Body of pancreas (tissue), 4 donors: ENCODE measurements at places on chromosomes 1 and 21.

DNA sequence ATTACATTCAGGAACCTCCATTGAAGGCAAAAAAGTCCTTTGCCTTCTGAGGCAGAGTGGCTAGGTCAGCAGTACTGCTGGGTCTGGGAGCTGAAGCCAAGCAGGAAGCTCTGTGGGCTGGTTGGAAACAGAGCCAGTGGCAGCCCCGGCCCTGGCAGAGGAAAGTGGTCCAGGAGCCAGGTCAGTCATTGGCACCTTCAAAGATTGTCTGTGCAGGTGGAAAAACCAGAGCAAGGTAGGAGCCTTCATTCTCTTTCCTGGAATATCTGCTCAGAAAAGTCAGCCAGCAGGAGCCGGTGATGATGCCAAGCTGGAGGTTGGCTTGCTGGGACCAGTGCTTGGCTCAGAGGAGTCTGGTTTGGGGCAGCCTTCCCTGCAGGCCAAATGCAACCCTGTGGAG, 12.5 kb upstream of the DISP3 start:
- no peak overlapping the region for H3K4me3 ChIP-seq
- H3K27ac ChIP-seq: no peak overlapping the region
- DNase-seq: no peak
- no peaks in the 10 kb centered on the region for H3K4me1 ChIP-seq
- H3K36me3 ChIP-seq: no peaks in the 10 kb centered on the region

DNA sequence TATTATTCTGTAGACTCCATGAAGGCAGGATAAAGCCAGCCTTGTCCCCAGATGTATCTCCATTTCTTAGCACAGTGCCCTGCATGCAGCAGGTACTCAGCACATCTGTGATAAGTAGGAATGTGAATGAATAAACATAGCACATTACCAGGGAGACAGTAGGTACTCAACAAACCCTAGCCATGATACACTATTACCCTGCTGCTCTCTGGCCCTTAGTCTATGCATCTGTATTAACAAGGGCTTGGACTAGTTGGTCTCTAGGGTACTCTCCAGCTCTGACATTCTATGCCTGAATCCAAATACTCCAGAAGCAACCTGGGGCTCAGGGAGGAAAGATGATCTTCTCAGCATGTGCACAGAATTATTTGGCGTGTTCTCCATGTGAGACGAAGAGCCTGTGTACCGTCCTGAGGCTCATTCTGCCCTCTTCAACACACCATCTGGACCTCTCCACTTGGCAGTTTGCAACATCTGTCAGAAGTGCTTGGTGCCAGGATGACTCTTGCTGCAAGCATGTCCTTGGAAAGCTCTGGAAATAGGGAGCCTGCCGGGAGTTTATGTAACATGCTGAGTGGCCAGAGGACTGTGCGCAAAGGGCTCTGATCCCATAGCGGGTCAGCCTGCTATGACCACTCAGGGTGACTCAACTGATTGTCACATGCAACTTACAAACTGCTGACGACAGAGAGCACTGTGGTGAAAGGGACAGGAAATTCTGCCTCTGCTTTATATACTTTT, 228.2 kb upstream of the USP24 start:
- no peak overlapping the region for H3K4me3 ChIP-seq
- no peaks in the 10 kb centered on the region for H3K27me3 ChIP-seq
- DNase-seq: peak; percentile 72
- no peak overlapping the region for H3K27ac ChIP-seq

GRCh38 chr1:184114818-184115398, 63.4 kb downstream of the TSEN15 start:
- H3K4me3 ChIP-seq: no peak overlapping the region
- DNase-seq: no peak
- H3K36me3 ChIP-seq: no peaks in the 10 kb centered on the region
- no peaks in the 10 kb centered on the region for H3K4me1 ChIP-seq
- H3K27ac ChIP-seq: no peak overlapping the region

DNA sequence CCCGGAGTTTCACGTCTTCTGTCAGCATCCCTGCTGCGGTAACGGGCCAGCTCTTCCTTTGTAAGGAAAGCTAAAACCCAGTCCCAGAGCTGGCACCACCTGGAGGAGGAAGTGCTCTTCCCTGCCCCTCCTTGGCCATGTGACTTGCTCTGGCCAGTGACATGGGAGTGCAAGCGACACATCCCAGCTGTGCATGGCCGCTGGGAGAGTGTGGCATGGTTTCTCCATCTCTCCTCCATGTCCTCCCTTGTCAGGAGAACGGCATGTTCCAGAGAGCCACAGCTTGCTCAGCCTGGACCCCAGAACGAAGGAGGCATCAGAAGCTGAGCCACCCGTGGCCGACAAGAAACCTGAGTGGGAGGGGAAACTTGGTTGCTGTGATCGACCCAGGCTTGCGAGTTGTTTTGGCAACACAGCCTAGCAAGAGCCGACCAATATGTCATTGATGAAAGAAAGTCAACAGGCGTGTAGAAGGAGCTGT, 2.7 kb upstream of the PRXL2B start:
- H3K27ac ChIP-seq: no peak overlapping the region
- peak; percentile 55 for DNase-seq
- no peaks in the 10 kb centered on the region for H3K27me3 ChIP-seq
- peaks cover 39% of the 10 kb centered on the region for H3K4me1 ChIP-seq
- no peak overlapping the region for H3K4me3 ChIP-seq
- H3K36me3 ChIP-seq: no peaks in the 10 kb centered on the region

DNA sequence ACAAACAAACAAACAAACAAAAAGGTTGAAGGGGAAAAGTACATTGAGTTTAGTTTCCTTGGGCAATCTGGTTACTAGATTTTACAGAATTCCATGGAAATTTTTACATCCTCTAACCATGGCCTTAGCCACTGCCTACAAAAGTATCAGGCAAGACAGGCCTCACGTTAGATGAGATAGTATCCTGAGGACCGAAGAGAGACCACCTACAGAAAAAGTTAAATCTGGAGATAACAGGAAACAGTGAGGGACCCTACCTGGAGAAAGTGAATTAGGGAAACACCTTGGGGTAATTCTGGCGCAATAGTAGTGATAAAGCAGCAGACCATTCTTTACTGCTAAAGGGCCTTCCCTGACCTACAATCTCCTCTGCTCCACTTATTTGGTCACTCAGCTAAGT, 8.7 kb downstream of the RAB29 start:
- DNase-seq: no peak
- no peak overlapping the region for H3K4me3 ChIP-seq
- H3K36me3 ChIP-seq: no peaks in the 10 kb centered on the region
- no peaks in the 10 kb centered on the region for H3K27me3 ChIP-seq
- no peak overlapping the region for H3K27ac ChIP-seq

DNA sequence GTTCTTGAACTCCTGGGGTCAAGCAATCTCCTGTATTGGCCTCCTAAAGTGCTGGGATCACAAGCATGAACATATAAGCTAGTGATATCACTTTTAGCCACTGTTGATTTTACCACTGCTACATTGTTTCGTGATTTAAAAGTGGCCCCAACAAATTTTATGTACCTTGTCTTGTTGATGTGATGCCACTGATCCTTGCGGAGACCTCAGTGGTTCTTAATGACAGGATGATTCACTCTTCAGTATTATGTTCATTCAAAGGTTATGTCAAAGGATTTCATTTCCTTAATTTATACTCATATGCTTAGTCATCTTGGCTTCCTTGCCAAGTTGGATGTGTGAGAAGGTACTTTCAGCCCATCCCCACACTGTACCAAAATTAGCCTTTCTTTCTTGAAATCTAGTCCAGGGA, 12.1 kb downstream of the PRKACB start:
- H3K27ac ChIP-seq: no peak overlapping the region
- no peaks in the 10 kb centered on the region for H3K36me3 ChIP-seq
- DNase-seq: no peak
- H3K4me3 ChIP-seq: no peak overlapping the region
- no peaks in the 10 kb centered on the region for H3K4me1 ChIP-seq
- no peaks in the 10 kb centered on the region for H3K27me3 ChIP-seq

DNA sequence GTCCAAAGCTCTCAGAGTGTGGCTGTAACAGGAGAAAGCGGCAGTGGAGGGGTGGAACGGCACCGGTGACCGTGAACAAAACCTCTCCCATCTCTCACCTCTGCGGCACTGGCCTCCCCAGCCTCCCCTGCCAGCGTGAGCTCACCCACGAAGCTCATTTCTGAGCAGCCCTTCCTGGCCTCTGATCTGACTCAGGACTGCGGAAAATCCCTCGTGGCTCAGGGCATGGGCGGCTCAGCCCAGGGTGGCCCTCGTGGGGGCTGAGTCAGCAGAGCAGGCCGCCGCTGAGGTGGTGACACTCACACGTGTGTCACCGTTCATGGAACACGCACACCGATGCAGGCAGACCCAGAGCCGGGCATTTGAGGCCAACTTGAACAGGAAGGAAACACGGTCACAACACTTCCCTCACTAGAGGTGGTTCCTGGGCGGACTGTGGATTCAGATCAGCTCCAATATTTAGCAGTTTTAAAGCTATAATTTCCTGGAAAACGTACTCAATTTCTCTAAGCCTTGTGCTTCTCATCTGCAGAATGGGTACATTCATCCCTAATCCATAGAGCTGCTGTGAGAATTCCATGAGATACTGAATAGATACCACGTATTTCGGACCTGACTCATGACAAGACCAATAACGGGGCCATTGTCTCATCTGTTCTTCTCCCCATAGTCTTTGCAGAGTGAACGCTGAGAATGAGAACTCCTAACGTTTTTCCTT, 115.0 kb upstream of the TMPRSS2 start:
- no peaks in the 10 kb centered on the region for H3K27me3 ChIP-seq
- no peak overlapping the region for H3K27ac ChIP-seq
- no peak overlapping the region for H3K4me3 ChIP-seq
- no peak for DNase-seq

GRCh38 chr1:206000641-206001339, 2.4 kb downstream of the RAB7B start:
- DNase-seq: no peak
- no peaks in the 10 kb centered on the region for H3K36me3 ChIP-seq
- no peak overlapping the region for H3K4me3 ChIP-seq
- no peak overlapping the region for H3K27ac ChIP-seq
- no peaks in the 10 kb centered on the region for H3K27me3 ChIP-seq

DNA sequence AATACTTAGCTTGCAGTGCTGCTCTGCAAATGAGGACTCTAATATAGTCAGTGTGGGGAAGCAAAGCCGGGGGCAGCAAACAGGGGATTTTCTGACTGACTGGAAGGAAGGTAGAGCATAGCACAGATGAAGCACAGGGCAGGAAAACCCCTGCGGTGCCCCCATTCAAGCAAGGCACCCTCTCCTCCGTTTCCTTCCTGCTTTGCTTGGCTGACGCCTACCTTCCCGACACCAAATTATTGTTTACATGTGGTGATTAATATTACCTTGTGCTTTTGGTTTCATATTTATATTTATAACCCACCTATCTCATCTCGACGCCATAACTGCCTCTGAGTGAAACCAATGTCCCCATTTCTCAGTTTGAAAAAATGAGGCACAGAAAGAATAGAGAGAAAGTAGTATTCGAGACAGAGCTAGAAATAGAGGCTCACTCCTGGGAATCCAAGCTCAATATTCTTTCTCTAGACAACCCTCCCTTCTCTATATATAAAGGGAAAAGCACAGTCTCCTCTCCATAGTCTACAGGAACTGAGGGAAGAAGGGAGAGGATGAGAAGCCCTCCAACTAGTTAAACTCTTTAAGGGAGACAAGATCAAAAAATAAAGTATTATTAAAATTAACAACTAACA, 41.3 kb downstream of the PIK3C2B start:
- no peak overlapping the region for H3K27ac ChIP-seq
- peaks cover 20% of the 10 kb centered on the region for H3K4me1 ChIP-seq
- H3K4me3 ChIP-seq: no peak overlapping the region
- no peaks in the 10 kb centered on the region for H3K27me3 ChIP-seq
- no peak for DNase-seq

DNA sequence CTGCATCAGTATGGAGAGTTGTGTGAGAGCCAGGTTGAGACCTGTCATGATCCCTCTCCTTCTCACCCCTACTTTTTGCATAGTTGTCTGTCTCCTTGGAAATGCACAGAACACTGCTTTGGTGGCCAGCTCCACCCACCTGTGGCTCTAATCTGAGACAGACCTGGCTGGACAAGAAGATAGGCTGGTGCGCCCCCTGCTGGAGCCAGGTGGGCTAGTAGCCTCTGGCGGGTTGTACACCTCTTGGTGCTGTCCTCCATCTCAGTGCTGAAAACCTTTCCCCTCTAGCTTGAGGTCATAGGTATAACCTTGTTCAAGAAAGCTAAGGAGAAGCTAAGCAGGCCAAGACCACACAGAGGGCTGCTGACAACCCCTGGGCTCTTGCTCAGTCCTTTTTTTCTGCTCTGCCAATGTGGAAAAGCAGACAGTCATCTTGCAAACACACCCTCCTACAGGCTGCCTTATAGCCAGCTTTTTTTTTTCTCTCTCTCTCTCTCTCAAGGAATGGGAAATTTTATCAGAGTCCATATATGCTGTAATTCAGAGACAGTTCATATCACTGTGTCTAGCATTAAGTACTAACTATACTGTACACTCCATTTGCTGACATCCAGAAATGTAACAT, 58.8 kb upstream of the SPATA6 start:
- H3K4me1 ChIP-seq: no peaks in the 10 kb centered on the region
- no peak overlapping the region for H3K27ac ChIP-seq
- H3K27me3 ChIP-seq: no peaks in the 10 kb centered on the region
- H3K4me3 ChIP-seq: no peak overlapping the region

DNA sequence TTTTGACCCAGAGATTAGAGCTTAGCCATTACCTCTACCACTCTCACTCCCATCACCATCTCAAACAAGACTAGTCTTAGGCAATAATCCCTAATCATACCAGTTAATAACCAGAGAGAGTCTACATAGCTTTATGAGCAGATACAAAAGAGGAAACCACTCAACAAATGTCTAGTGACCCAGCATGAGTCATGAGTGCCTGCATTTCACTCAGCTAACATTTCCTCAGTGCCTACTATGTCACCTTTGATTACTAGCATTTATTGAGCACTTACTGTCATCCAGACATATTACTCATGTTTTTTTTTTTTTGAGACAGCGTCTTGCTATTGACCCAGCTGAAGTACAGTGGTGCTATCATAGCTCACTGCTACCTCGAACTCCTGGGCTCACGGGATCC, 35.9 kb upstream of the GALNT2 start:
- no peak overlapping the region for H3K27ac ChIP-seq
- no peaks in the 10 kb centered on the region for H3K27me3 ChIP-seq
- H3K36me3 ChIP-seq: no peaks in the 10 kb centered on the region
- no peaks in the 10 kb centered on the region for H3K4me1 ChIP-seq
- H3K4me3 ChIP-seq: no peak overlapping the region

DNA sequence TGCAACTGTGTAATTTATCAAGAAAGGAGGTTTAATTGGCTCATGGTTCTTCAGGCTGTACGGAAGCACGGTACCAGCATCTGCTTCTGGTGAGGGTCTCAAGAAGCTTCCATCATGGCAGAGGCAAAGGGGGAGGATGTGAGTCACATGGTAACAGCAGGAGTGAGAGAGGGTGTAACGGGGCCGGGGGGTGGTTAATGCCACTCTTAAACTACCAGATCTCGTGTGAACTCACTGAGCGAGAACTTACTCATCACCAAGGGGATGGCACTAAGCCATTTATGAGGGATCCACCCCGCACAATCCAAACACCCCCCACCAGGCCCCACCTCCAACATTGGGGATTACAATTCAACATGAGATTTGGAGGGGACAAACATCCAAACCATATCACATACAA, 21.0 kb upstream of the IFFO2 start:
- H3K4me1 ChIP-seq: peaks cover 6% of the 10 kb centered on the region
- no peak overlapping the region for H3K4me3 ChIP-seq
- no peaks in the 10 kb centered on the region for H3K27me3 ChIP-seq
- no peak for DNase-seq
- no peaks in the 10 kb centered on the region for H3K36me3 ChIP-seq
